Hepatocyte (in vitro differentiated cells): ENCODE measurements at places on chromosomes 12 and 14. TPM values are rescaled to one million over a fixed set of nuclear protein-coding genes. Genes with fewer than 3 reads are reported as not detected.

SDR39U1 gene
- total RNA-seq, result 24.4 and 34.1 TPM in 2 replicates

DNA sequence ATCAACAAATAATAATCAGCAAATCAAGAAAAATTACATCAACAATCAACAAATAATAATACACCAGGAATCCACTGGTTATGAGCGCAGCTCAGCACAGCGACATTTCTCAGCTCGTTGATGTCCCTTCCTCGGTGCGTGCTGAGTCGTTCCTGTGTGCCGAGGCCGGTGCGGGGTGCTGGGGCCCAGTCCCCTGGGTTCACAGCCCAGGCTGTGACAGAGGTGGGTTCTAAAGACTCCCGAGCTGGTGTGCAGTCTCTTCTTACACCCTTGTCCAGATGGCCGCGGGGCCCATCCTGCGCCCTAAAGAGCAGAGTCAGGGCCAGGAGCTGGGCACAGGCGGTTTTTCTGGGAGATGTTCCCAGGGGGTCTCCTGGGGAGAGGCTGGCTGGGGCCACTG lies 26.9 kb upstream of the TRAF3 start:
- no peaks in the 10 kb centered on the region for H3K36me3 ChIP-seq
- no peak overlapping the region for H3K27ac ChIP-seq
- H3K27me3 ChIP-seq, result no peaks in the 10 kb centered on the region
- H3K4me1 ChIP-seq, result no peaks in the 10 kb centered on the region

TGM1 gene
- total RNA-seq, result 0.33 and 0.56 TPM in 2 replicates

CCDC175 gene
- total RNA-seq, result not detected in 2 replicates

DNA sequence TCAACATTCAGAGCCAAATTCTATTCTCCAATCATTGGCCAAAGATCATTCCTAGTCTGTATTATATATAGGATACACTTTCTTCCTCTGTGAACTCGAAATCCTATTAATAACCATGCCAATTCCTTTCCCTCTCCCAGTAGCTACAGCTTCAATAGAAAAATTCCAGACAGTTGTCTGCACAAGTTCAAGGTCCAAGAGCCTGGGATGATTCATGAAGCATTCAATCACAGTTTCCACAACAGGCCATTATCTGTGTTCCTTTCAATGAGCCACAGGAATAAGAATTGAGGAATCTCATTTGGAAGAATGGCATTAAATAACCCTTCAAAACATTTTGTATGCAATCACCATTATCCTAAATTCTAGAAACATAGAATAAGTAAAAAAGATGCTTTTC lies 437.4 kb downstream of the RMST start:
- no peak overlapping the region for H3K27ac ChIP-seq
- H3K4me3 ChIP-seq, result no peak overlapping the region
- no peaks in the 10 kb centered on the region for H3K27me3 ChIP-seq
- DNase-seq, result peak; percentile 23
- no peaks in the 10 kb centered on the region for H3K36me3 ChIP-seq

GRCh38 chr12:83932011-83932410 lies 980.6 kb downstream of the SLC6A15 start:
- no peak for DNase-seq
- no peaks in the 10 kb centered on the region for H3K27me3 ChIP-seq
- no peak overlapping the region for H3K27ac ChIP-seq
- H3K4me3 ChIP-seq, result no peak overlapping the region
- no peaks in the 10 kb centered on the region for H3K36me3 ChIP-seq

- DNase-seq, result no peak
- peaks cover 6% of the 10 kb centered on the region for H3K4me1 ChIP-seq
- H3K27me3 ChIP-seq, result no peaks in the 10 kb centered on the region
- H3K27ac ChIP-seq, result peak overlapping the region; percentile 54
Observed at GRCh38 chr12:93163260-93164036, 214.3 kb upstream of the NUDT4 start.

IKZF4 gene
- total RNA-seq, result 1.6 and 6.7 TPM in 2 replicates

GRCh38 chr12:114817571-114818425 lies 133.8 kb upstream of the TBX3 start:
- DNase-seq, result no peak
- no peak overlapping the region for H3K4me3 ChIP-seq
- H3K36me3 ChIP-seq, result no peaks in the 10 kb centered on the region

DNA sequence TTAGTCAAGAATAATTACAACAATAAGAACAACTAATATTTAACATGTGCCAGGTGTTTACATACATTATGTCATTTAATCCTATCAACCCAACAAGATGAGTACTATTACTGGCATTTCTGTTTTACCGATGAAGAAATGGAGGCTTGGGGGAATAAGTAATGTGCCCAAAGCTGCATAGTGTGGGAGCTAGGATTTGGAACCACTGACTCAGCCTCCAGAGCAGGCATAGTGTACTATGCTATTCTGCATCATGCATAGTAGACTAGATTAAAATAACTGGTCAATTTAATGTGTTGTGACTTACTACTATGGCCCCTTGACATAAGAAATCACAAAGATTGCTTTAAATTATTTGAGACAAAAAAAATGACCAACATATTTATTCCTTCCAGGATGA lies 9.5 kb downstream of the GPR19 start:
- no peaks in the 10 kb centered on the region for H3K4me1 ChIP-seq
- H3K27me3 ChIP-seq, result no peaks in the 10 kb centered on the region
- no peak for DNase-seq
- H3K36me3 ChIP-seq, result no peaks in the 10 kb centered on the region
- H3K4me3 ChIP-seq, result no peak overlapping the region

DNA sequence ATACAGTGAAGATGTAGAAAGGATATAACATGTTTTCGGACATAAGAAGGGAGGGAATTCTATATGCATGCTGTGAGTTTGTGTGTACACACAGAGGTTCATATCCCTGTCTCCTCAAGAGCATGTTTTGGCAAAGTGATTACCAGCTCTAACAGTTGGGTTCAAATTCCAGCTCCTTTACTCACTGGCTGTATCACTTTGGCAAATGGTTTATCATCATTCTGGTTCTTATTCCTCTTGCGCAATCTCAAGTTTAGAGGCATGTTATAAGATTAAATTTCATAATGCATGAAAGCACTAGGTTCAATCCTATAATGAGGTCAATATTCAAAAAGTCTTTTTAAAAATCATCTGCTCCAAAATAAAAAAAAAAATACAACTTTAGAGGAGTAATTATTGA lies 107.7 kb upstream of the LRFN5 start:
- no peaks in the 10 kb centered on the region for H3K36me3 ChIP-seq
- no peaks in the 10 kb centered on the region for H3K4me1 ChIP-seq
- no peak overlapping the region for H3K4me3 ChIP-seq
- no peak for DNase-seq

DNA sequence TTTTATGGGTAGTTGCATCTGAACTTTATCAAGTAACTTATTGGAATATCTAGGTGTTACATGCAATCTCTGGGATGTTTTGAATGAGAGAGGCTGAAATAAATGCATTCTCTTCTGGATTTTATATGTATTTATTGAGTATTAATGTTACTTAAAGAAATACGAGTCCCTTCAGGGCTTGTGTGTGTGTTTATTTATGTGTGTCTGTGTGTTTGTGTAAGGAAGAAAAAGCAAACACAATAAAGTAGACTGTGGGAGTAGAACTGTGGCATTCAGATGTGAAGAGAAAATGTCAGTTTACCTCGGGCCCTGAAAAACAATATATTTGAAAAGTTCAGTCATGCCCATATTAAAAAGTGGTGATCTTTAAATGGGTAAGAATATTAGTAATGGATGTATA lies 250.5 kb downstream of the RPL10L start:
- peaks cover 11% of the 10 kb centered on the region for H3K4me1 ChIP-seq
- no peak overlapping the region for H3K4me3 ChIP-seq
- no peak overlapping the region for H3K27ac ChIP-seq
- no peaks in the 10 kb centered on the region for H3K27me3 ChIP-seq
- no peak for DNase-seq
- H3K36me3 ChIP-seq, result no peaks in the 10 kb centered on the region

LMNTD1 gene
- 0.87 TPM in 1 of 2 replicates, not detected in the other for total RNA-seq

GRCh38 chr12:123358035-123358434 lies 6.6 kb downstream of the SBNO1 start:
- H3K27me3 ChIP-seq, result no peaks in the 10 kb centered on the region
- DNase-seq, result no peak
- no peak overlapping the region for H3K4me3 ChIP-seq
- peaks cover 7% of the 10 kb centered on the region for H3K4me1 ChIP-seq

DNA sequence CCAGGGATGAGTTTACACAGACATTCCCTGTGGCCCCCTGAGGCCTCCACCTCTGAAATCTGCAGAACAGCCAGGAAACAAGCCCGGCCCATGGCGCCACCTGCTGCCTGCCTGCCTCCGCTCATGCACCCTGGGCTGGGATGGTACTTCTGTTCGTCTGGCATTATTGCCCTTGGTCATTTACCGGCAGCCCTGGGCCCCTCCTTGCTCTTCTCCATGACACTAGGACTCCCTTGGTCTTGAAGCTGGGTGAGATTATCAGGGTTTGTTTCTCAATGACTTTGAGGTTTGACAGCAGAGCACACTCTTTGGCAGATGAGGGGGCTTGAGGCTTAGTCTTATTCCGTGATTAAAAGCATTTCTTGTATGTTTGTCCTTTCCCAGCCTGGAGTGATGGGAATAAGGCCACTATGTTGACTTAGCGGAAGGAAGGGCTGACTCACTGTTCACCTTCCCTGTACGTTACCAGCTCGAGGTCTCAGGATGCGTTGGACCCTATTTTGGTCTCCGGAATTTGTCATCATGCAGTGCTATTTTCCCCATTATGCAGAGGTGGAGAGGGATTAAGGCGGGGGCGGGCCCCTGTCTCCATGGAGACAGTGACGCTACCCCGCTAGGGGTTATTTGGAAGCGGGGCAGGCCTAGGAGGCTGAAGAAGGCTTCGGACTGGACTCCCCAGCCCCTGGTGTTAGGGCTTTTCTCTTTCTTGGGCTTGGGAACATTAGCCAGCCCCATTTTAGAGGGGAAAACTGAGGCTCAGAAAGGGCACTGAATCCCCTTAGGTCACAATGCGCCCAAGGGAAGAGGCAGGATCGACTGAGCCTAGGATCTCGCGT lies 706 bp upstream of the PEX5 start:
- no peaks in the 10 kb centered on the region for H3K27me3 ChIP-seq
- peaks cover 13% of the 10 kb centered on the region for H3K4me1 ChIP-seq
- H3K36me3 ChIP-seq, result peaks cover 3% of the 10 kb centered on the region
- H3K27ac ChIP-seq, result peak overlapping the region; percentile 81

DNA sequence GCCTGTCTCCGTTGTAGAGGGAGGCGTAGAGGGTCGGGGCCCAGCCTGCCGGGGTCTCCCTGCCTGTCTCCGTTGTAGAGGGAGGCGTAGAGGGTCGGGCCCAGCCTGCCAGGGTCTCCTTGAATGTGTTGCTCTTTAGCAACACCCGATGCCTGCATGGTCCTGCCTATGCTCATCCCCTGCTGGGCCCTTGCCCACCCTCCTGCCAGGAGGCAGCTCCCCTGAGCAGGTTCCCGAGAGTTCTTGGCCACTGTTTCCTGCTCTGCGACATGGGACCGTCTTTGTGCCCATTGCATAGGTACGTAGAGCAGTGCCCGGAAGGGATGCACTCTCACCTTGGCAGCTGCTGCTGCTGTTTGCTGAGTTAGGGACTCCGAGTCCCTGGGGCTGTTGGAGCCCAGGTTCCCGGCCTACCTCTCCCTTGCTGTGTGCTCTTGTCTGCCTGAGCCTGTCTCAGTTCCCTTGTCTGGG lies 3.3 kb downstream of the KIF26A start:
- no peak overlapping the region for H3K27ac ChIP-seq
- no peak overlapping the region for H3K4me3 ChIP-seq
- no peaks in the 10 kb centered on the region for H3K36me3 ChIP-seq
- DNase-seq, result no peak
